ENCODE measurements at places on chromosomes 3 and 15.

DNA sequence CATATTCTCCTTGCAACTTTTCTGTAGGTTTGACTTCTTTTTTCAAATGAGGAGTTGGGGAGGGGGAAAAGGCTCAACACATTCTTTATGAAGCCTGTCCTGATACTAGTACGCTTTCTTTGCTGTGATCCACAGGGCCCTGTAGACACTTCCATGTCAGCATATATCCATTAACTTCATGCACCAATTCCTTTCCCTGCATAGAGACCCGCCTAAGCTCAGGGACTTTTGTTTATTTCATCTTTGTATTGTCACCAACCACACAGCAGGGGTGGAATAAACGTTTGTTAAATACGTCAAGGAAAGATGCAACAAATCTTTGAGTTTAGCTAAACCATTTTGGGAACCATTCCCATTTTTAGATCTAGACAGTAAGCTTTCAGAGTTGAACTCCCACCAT, 43.0 kb upstream of the GK5 start:
- DNase-seq, result no peak

DNA sequence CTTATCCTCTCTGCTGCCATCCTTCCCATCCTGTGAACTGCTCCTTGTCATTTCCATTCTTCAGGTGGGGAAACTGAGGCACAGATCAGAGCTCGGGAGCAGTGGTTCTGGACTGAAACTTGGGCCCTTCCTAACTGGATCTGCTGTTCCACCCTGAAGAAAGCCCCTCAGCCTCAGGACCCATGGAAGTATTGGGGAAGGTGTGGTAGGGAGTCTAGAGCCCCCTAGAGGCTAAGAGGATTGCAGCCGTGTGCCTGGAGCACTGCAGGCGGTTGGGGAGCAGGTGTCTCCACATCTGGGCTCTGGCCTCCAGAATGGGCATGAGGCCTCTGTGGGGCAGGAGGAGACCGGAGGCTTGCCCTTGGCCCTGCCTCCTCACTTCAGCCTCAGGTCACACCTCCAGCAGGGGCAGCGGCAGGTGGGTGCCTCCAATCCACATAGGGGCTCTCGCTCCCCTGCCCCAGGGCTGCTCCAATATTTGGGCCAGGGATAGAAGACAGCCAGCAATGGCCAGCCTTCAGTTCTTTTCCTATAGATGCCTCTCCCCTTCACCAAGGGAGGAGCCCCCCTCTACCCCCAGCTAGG, 28.1 kb downstream of the DNAJB8 start:
- DNase-seq, result no peak

GRCh38 chr15:57827021-57827420, 120.5 kb downstream of the POLR2M start:
- no peak for DNase-seq

DNA sequence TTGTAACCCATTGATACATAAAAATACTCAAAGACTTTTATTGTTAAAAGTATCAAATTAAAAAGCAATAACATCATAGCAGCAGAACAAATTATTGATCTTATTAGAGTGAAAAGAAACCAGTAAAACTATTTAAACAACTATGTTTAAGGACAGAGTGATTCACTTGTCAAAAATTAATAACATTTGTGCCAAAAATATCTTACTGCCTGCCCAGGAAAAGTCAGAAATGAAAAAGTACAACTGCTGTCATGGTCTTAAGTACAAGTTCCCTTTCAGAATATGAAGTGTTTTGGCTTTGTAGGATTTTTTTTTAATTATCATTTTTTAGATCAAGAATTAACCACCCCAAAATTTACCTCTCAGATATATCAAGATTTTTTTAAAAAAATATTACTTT, 3.4 kb downstream of the IFT57 start:
- DNase-seq, result peak; percentile 19

GRCh38 chr15:89975482-89976245, 25.5 kb upstream of the ZNF710 start:
- DNase-seq, result no peak

GRCh38 chr3:12363397-12364195, 74.7 kb downstream of the PPARG start:
- DNase-seq, result peak; percentile 13

GRCh38 chr3:17398959-17399551, 343.4 kb downstream of the TBC1D5 start:
- no peak for DNase-seq

DNA sequence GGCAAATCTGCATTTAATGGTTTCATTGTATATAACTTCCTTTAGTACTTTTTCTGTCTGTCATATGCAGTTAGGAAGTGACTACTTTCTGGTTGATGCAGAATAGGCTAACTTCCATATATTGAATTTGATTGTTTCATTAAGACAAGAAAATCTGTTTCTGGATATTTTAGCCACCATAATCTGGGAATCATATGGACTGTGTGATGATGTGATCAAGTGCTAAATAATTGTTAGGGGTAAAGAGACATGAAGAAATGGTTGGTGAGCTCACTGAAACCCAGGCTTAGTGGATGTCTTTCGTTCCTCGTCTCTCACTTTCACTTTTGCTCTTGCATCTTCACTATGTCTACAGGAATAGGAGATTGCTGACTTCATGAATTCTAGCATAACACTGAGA, 3.5 kb upstream of the MNS1 start:
- peak; percentile 40 for DNase-seq

GRCh38 chr3:76820481-76820880, 219.4 kb upstream of the ROBO2 start:
- DNase-seq, result no peak

DNA sequence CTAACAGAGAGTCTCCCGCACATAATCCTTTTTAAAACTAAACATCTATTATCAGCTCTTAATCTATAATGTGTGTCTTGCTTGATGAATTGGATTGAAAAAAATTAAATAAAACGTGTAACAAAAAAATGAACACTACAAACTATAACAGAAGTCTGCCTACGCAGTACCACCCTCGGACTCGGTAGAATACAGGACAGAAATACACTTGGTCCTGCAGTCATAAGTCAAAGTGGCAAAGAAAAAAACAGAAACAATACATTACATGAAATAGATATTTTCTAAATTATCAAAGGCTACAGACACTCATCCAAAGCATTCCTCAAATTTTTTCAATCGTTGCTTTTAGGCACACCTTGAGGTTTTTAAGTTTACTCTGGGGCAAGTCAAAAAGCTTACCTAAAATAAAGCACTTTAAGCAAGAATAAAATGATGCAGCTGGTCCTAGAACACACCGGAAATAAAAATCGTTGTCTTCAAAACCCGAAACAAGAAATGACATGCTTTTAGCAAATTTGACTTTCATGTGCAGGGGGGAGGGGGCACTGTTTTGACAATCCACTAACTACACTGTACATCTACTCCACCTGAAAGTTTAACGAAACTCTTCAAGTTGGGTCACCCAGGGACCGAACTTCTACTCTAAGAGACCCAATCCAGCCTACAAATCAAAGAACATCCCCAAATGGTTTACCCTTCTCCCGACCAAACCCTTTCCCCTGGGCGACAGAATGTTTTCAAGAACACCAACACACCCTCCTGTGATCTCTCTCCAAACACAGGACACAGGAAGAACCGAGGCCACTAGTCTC, 1.3 kb downstream of the ADAM10 start:
- DNase-seq, result no peak

- no peak for DNase-seq
Measured at GRCh38 chr3:52771334-52771681, 568 bp upstream of the NEK4 start.

- DNase-seq, result peak; percentile 63
Measured at GRCh38 chr3:156674911-156675829, 780 bp downstream of the TIPARP start.

DNA sequence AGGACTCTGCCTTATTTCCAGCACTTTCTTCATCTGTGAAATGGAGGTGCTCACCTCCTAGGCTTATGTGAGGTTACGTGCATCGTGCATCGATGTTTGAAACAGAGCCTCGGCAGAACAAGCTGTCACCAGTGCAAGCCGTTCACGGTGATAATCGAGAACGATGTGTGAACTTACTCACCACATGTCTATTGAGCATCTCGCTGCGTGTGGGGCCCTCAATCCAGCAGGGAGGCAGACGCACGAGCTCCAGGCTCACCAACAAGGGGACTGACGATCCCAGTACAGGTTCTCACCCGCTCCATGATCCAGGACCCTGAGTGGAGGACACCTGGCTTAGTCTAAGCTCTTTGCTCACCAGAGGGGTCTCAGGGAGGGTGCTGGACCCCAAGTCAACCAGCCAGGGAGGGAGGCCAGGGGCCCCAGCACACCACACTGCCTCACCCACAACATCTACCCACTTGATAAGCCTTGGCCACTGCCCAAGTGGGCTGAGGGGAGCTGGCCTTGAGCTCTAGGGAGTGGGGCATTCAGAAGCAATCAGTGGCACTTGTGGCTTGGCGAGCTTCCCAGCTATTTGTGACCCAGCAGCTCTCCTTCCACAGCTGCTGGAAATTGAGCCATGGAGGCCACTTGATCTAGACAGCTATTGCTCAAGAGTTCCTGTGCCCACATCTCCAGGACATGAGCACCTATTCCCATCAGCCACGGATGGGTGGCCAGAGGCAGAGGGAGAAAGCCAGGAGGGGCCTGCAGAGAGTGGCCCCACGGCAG, 34.4 kb upstream of the SLC6A1 start:
- no peak for DNase-seq

DNA sequence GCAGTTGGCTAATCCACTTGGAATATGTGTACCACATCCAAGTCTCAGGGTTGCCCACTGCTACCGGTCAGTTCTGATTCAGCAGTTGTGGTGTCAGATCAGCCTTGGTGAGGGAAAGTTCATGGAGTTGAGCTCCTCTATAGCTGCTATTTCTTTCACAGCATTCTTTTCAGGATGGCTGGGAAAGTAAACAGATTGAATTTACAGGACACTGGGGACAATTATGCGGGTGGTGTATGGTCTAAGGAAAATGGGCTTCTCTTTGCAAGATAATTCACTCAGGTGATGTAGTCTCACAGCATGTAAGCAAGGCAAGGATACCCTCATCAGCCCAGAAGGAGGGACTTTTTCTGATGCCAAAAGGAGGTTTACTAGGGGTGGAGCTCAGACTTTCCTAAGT, 249.9 kb downstream of the DOCK3 start:
- DNase-seq, result no peak

- peak; percentile 36 for DNase-seq
Measured at GRCh38 chr15:80619680-80620079, 75.4 kb upstream of the ABHD17C start.

DNA sequence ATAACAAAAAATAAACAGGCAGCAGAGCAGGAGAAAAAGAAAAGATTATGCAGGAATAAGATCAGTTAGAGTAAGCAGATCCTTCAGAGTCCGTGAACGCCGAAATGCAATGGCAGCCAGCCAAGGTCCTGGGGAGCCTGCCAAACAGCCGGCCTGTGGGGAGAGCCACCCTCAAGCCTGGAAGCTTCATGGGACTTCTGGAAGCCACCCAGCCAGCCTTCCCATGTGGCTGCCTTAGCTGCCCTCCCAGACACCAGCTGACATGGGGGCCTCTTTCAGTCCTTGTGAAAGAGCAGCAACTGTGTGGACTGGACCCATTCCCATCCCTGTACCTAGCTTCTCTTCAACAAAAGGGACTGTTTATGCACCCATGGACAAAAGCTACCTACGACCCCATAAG, 64.9 kb upstream of the RAD18 start:
- peak; percentile 86 for DNase-seq

DNA sequence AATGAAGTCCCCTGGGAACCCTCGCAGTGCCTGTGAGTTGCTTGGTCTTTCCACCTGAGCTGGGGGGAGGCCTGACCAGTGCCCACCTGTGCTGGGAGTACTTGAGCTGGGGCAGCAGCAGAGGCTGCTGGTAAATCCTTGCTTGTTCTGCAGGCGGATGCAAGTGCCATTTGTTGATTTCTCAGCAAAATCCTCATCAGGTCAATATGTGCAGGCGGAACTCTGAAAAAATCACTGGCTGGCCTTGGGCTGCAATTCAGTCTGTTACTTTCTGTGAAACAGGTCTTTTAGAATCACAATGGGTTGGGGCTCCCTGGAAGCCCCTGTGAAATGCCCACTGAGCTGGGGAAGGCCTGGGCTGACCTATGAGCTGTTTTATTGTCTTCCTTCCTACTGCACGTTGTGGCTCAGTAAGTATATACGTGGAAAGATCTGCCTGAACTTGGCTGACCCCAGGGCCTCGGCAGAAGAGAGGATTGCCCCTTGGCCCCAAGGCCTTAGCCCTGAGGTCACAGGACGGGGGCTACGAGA, 182.0 kb upstream of the RGMA start:
- no peak for DNase-seq
